ENCODE measurements at places on chromosomes 5 and 9.
A peak's percentile ranks its signal among the peaks of the same experiment; 100 is the strongest.

DNA sequence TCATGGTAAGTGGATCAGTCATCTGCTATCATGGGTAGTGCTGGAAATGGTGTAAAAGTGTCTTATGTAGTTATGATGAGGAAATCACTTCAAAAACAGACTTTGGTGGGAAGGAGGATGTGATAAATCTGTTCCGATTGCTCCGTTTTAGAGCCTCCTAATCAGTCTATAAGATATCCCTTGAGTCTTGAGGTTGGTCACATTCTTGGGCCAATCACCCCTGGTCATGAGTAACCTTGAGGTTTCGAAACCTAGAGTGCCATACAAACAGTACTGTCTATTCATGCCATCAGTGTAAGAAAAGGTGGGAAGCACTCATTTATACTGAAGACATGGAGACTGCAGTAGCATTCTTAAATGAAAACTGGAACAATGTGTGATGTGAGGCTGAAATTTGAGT, 45.8 kb downstream of the LRRTM2 start:
- DNase-seq = no peak

GRCh38 chr9:121178676-121179372, 22.8 kb downstream of the RAB14 start:
- no peak for DNase-seq

GRCh38 chr5:73895471-73895870, 269.5 kb downstream of the ARHGEF28 start:
- DNase-seq = no peak

DNA sequence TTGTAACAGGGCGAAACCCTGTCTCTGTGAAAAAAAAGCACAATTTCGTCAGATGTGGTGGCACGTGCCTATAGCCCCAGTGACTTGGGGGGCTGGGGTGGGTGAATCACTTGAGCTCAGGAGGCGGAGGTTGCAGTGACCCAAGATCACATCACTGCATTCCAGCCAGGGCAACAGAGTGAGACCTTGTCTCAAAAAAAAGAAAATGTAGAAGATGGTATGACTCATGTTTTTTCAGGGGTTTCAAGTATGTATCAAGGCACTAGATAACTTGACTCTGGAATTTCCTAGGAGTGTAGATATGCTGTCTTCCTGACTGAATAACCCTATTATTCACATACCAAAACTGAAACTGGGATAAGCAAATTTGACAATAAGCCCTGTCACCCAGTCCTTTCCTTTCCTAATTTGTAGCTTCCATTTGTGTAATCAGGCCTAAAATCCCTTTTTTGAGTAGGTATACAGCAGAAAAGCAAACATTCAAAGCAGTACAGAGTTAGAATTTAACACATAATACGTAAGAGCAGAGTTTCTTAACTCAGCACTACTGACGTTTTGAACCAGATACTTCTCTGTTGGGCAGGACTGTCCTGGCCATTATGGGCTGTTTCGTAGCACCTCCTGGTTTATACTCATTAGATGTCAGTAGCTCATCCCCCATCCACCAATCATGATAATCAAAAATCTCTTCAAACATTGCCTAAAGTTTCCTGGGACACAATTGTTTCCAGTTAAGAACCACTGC, 17.3 kb upstream of the ANKRD18B start:
- DNase-seq = no peak

DNA sequence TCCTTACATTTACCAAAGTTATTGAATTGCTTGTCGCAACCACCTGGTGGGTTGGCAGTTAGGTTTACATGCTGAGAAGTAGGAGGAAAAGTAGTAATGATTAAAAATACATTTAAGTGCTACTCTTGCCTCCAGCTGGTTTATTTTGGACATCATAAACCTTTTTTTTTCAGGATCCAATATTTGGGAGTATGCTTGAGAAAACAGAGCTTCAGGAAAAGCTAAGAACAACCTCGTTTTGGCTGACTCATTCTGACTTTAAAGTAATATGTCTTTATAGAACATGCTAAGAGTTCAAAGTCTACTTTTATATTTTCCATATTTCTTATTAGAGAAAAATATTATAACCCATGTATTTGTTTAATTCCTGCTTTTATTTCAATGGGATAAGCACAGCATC, 41.7 kb upstream of the BNC2 start:
- no peak for DNase-seq

- peak; percentile 16 for DNase-seq
These were observed 296 bp downstream of the ZSWIM6 start for GRCh38 chr5:61332358-61332749.

DNA sequence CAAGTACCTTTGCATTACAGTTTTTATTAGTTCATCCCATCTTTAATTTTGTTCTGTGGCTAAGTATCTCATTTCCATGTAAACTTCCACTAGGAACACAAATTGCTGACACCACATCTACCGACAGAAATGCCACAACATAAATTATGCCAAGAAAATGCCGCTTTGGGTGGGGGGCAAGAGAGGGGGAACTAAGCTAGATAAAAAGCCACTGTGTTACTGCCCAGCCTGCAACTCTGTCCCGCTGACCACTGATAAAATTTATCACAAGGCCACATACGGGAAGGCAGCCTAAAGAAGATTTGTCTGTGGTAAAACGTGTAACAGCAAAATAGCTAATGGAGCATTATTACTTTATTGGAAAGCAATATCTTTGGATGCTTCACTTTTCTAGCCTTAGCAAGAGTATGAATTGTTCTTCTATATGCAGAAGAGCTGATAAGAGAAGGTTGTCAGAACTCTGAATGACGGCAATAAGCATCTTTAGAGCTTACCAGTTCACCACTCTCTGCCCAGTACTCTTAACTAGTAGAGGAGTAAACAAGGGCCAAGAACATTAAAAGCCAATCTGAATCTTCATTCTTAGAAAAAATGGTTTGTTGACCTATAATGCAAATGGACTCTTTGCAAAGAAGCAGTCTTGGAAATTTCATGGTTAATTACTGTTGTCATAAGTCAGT, 172.2 kb upstream of the MEF2C start:
- DNase-seq = no peak

Data from bone marrow (tissue), 2 donors.